CD4-positive, alpha-beta memory T cell (primary cell): ENCODE measurements at places on chromosomes 5 and 9.

DNA sequence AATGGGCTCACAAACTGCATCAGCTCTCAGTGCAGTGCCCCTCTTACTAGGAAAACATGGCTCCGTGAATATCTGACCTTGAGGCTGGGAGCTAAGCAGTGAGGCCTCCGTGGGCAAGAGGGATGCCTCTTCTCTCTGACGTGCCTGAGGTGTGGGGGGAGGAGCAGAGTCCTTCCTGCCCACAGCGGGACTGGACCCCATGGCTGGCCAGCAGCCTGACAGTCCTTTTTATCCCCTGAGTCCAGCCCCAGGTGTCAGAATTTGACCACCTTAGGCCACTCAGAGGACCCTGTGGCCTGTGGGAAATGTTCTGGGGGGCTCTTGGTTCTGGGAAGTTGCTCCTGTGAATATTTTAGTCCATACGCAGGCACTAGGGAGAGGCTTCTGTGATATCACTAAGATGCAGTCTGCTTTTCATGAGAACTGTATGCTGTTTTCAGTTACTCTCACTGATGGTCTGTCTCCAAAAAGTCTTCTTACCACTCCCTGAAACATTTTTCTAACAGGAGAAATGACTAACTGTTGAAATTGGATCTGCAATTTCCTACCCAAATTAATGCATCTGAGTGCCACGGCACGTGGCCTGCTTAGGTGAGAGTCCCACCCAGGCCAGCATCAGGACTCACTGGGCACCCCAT, 23.4 kb downstream of the ANGPTL2 start:
- DNase-seq, result no peak

DNA sequence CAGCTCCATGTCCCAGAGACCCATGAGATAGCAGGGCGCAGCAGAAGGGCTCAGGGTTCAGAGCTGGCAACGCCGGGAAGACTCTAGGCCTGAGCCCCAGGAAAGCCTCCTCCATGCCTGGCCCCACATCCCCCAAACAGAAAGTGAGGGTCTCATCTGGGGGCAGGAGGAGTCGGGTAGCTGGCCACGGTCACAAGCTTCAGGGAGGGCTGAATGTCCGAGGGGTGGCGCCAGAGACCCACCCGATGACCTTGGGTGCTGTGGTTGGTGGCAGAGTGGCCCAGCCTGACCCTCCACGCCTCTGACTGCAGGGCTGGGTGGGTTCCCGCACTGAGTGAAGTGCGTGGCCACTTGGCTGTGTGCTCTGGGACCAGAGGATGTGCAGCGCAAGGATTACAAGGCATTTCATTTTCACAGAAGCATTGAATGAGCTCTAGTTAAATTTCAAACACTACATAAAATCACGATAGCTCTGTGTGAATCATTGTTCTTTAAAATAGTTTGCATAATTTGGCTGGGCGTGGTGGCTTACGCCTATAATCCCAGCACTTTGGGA, 3.0 kb downstream of the C8G start:
- DNase-seq, result no peak

GRCh38 chr9:110908894-110909293, 129.4 kb downstream of the LPAR1 start:
- DNase-seq, result no peak

DNA sequence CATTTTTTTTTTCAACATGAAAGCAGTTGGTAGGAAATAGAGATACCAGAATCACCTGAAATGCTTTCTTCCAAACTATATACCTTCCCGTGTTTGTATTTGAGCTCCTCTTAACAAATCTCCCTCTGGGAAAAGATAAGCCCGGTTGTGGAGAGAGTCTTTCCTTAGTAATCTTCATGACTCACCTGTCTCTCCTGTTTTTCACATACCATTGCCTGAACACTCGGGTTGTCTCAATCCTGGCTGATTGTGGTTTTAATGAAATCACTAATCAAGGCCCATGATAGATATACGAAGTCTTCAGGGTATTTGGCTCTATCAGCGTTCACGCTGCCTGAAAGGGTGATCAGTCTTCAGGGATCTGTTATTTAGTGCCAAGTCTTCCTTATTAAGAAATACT, 136.7 kb downstream of the MAN2A1 start:
- no peak for DNase-seq

- DNase-seq, result no peak
Measured at GRCh38 chr5:1354576-1354975, 9.7 kb upstream of the CLPTM1L start.

DNA sequence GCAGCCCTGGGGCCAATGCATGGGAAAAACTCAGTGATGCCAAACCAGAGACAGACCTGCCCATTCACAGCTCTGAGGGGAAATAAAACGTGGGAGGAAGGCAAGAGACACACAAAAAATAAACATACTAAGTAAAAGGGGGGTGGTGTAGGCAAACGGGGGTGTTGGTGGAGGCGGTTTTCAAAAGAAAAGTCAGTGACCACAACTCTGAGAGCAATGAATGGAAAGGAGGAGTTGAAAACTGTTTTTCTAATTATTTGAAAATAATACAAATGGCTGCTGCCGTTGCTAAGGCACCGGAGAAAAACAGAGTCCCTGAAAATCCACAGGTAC, 293.5 kb downstream of the EFNA5 start:
- no peak for DNase-seq

- no peak for DNase-seq
Measured at GRCh38 chr5:39759701-39760100, 334.9 kb upstream of the DAB2 start.

GRCh38 chr5:170791325-170791954, 7.9 kb downstream of the GABRP start:
- no peak for DNase-seq

GRCh38 chr9:134007150-134007549, 15.0 kb upstream of the VAV2 start:
- DNase-seq, result no peak

DNA sequence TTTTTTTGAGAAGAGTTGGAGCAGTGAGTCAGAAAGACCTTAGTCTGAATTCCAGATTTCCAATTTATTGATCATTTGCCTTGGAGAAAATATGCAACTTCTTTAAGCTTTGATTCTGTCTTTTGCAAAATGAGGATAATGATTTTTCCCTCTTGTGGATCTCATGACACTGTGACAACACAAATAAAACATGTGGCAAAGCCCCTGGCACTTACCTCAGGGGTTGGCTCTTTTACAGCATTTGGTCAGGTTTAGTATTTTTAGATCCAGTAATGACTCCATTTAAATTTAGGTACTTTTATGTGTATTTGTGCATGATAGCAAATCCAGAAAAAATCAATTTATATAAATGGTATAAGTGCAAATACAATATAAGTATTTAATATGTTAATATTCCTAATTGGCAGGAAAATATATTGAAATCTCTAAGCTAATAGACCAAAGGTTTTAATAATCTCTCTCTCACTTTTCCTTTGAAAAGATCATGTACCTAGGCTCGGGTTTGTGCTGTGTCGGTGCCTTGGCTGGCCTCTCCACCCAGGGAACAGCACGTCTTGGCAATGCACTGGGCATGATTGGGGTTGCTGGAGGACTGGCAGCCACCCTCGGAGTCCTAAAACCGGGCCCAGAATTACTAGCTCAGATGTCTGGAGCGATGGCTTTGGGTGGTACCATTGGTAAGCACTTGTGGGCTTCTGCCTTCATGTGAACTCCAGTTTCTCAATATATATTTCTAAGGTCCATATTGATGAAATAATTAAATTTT, 49.7 kb downstream of the NNT start:
- no peak for DNase-seq

GRCh38 chr5:14266686-14267085, 123.5 kb downstream of the TRIO start:
- no peak for DNase-seq

GRCh38 chr9:73237140-73237539, 85.5 kb downstream of the ANXA1 start:
- DNase-seq, result no peak

GRCh38 chr5:155587458-155587857, 573.9 kb downstream of the KIF4B start:
- DNase-seq, result no peak

DNA sequence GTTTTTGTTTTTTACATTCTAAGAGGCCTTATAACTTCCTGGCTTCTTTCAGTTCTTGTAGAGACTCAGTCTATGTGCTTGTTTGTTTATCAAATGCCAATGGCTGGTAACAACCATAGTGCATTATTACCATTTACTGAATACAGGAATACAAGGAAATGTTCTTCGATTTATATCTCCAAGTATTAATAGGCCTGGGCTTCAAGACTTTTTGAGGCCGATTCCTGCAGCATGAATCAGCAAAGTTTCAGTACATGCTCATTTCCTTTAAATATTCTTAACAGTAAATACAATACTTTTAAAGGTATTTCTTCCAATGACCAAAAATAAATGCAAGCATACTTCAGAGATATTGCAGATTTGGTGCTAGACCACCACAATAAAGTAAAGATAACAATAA, 535.3 kb downstream of the EFNA5 start:
- no peak for DNase-seq

GRCh38 chr5:146084376-146084775, 21.0 kb downstream of the PLAC8L1 start:
- DNase-seq, result no peak

DNA sequence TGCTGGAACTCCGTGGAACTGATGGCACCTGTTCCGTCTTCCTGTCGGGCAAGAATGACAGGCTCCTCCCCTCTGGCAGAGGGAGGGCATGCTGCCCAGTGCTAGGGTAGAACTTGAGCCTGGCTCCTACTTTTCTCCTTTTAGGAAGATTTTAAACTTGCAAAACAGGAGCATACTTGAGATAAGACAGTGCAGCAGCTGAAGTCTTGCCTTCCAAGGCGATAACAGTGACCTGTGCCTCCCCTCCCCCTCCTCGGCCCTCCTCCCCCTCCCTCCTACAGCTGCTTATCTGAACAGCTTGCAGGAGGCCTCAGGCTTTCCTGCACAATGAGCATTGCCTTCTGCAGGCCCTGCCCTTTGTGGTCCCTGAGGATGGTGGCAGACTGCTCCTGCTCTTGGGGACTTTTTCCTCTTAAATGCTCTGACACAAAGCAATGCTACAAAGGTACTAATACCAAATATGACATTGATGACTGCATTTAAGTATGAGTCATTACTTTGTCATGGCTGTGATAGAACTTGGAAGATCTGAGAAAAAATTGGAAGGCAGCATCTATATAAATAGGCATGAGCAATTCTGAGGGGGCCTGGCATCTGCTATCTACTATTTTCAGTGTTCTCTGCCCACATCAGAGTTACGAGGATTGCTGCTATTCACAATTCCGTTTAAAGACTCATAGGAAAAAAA, 2.0 kb downstream of the GADD45G start:
- no peak for DNase-seq

GRCh38 chr9:93319992-93320500, 131.4 kb upstream of the FAM120A start:
- DNase-seq, result no peak

- DNase-seq, result no peak
Measured at GRCh38 chr9:103680581-103680980, 413.5 kb upstream of the SMC2 start.

- DNase-seq, result no peak
Measured at GRCh38 chr5:167951116-167951515, 340.3 kb upstream of the WWC1 start.

DNA sequence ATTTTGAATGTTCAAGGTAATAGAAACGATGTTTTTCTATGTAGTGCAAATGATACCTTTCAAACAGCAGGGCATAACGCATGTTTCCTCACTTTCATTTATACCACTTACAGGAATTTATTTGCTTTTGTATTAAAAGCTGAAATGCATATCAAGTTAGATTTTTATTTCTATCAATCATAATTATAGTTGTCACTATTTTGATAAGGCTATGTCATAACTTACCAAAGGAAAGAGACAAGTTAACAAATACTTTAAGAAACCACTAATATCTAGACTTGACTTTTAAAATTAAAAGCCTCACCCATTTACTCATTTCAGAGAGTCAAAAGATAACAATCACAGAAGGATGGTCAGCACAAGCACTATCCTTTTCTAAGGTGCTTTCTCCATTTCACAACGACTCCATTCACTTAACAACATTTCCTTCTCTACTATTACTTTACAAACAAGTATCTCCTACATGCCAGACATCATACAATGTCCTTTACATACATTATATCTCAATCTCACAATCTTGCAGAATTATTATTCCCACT, 12.6 kb downstream of the ERP44 start:
- DNase-seq, result no peak

DNA sequence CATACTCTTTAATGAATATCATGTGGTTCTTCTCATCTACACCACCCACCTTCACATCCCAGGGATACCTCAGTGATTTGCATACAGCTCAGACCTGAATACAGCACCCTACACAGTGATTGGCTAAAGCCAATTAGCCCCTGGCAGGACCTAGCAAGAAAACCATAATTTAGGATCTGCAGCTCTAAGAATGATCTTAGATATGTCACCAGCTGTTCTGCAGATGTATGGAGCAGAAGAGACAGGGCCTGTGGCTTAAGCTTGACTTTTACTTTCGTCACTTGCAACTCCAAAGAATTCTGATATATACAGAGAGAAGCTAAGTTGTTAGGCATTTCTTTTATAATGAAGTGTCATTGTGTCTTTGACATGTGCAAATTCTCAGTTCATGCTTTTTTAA, 483.2 kb upstream of the C9orf72 start:
- no peak for DNase-seq

DNA sequence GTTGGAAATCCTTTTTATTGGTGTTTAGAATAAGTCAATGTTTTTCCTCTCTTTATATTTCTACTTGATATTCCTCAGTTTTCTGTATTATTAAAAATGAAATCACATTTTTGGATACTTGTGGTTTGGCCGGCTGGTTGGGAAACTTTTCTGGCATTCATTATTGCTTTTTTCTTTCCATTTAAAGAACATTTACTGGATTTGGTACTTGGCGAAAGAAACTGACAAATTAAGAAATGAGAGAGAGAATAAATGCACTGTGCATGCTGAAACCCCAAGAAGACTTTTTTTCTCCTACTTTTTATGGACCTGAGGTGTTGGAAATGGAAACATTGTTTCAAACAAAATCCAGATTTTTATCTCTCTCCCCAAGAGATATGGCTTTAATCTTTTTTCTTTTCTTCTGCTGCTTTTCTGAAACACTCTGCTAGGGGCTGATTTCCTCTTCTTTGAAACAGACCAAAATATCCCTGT, 128.4 kb downstream of the SNX18 start:
- no peak for DNase-seq

DNA sequence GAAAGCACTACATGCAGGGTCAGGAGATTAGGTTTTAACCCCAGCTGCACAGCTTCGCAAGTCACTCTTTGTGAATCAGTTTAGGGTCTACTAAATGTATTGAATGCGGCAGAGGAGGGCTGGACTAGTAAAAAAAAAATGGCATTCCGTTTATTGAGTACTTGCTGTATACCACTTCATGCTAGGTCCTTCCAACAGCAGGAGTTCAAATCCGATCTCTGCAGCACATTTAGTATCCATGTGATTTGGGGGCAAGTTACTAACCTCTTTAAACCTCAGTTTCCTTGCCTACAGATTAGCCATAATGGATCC, 204.4 kb downstream of the SNCAIP start:
- DNase-seq, result no peak

DNA sequence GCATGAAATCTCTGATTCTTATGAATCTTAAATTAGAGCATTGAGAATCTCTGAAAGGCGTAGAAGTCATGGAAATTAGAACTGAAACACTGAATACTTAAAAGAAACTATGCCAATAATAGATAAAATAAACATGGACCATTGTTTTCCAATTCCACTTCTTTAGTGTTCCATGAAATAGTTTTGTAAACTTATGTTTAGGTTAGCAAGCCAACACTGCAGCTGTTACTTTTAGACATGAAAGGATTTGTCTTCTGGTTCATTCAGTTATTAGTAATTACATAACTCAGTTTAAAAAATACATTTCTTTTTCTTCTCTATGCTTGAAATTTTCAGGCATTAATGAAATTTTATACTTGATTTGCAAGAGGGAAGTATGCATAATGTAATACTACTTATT, 733.4 kb upstream of the NUDT12 start:
- no peak for DNase-seq

GRCh38 chr9:93161786-93162562, 22.0 kb upstream of the WNK2 start:
- DNase-seq, result no peak
